ENCODE measurements at places on chromosomes 3 and 15. TPM values are rescaled to one million over a fixed set of nuclear protein-coding genes. Genes with fewer than 3 reads are reported as not detected.
A peak's percentile ranks its signal among the peaks of the same experiment; 100 is the strongest.

The POC1A gene
- total RNA-seq: 12.4 TPM

The LRRC31 gene
- not detected for total RNA-seq

The KLHL18 gene
- total RNA-seq: 14.8 TPM

The CCR3 gene
- total RNA-seq: not detected

The ARGFX gene
- total RNA-seq: not detected

The CCR9 gene
- total RNA-seq: 0.27 TPM

The CCDC71 gene
- 59.2 TPM for total RNA-seq

The ACVR2B gene
- 34.8 TPM for total RNA-seq

The CFAP44 gene
- 47.2 TPM for total RNA-seq

The CAMP gene
- not detected for total RNA-seq

DNA sequence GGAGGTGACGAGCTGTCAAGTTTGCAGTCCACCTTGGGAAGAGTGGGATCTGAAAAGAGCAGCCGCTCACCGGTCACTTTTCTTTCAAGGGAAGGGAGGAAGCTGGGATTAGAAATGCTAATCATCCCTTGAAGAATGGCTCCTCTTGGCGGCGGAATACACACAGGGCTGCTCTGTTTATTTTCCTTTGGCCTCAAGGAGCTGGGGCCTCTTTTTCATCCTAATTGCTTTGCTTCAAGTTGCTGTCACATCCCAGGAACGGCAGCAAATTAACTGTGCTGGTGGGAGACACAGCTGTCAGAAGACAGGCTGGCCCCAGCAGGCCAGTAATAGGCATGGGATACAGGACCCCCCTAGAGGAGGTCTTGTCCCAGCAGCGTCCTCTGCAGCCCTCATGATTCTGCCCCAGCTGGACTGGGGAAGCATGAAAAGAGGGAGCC lies 6.7 kb downstream of the KBTBD13 start:
- H3K27me3 ChIP-seq: no peaks in the 10 kb centered on the region
- no peak overlapping the region for H3K4me3 ChIP-seq
- DNase-seq: peak; percentile 64
- peaks cover 37% of the 10 kb centered on the region for H3K4me1 ChIP-seq
- H3K27ac ChIP-seq: peak overlapping the region; percentile 58
- no peaks in the 10 kb centered on the region for H3K36me3 ChIP-seq

GRCh38 chr3:50562861-50563260 lies 4.7 kb downstream of the C3orf18 start:
- DNase-seq: no peak
- H3K4me3 ChIP-seq: no peak overlapping the region
- no peaks in the 10 kb centered on the region for H3K27me3 ChIP-seq
- no peak overlapping the region for H3K27ac ChIP-seq
- no peaks in the 10 kb centered on the region for H3K36me3 ChIP-seq

DNA sequence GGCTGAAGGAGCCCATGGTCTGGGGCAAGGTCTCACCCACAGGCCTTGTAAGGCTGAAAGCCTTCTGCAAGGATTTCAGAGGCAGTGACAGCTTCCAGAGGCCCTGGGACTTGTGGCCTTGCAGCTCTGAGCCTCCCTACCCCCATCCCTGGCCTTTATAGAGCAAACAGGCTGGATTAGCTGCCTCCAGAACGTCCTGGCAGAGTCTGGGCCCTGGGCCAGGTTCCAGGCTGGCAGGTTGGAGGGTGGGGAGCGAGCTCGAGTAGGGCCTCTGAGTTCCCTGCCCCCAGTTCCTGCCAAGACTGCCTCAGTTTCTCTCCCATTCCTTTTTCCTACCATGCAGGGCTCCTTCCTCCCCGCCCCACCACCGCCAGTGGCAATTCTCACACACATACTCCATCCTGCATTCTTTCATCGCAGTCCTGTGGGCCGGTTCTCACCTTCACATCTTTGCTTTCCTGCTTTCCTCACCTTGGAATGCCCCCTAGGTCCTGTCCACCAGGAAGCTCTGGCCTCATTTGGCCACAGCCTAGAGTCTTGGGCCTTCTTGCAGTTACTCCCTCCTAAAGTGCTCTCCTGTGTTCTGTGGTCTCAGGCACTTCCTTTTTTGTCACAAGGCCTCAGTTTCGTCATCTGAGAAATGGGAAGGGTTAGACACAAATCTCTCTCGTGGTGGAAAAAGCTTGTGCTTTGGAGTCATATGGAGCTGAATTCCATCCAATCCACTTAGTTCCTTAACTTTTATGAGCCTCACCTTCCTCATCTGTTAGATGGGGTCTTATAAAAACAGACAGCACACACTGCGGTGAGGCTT lies 2.7 kb downstream of the LMAN1L start:
- H3K27ac ChIP-seq: no peak overlapping the region
- no peak for DNase-seq
- H3K36me3 ChIP-seq: no peaks in the 10 kb centered on the region
- no peak overlapping the region for H3K4me3 ChIP-seq
- H3K27me3 ChIP-seq: no peaks in the 10 kb centered on the region

GRCh38 chr15:70867911-70868467 lies 14.0 kb upstream of the LARP6 start:
- H3K27me3 ChIP-seq: no peaks in the 10 kb centered on the region
- no peak overlapping the region for H3K27ac ChIP-seq
- peaks cover 17% of the 10 kb centered on the region for H3K4me1 ChIP-seq
- DNase-seq: peak; percentile 94
- no peak overlapping the region for H3K4me3 ChIP-seq
- no peaks in the 10 kb centered on the region for H3K36me3 ChIP-seq

- no peaks in the 10 kb centered on the region for H3K27me3 ChIP-seq
- no peaks in the 10 kb centered on the region for H3K4me1 ChIP-seq
- H3K27ac ChIP-seq: no peak overlapping the region
- H3K36me3 ChIP-seq: no peaks in the 10 kb centered on the region
- no peak overlapping the region for H3K4me3 ChIP-seq
These were observed 14.1 kb downstream of the FXR1 start for GRCh38 chr3:180926526-180926925.

DNA sequence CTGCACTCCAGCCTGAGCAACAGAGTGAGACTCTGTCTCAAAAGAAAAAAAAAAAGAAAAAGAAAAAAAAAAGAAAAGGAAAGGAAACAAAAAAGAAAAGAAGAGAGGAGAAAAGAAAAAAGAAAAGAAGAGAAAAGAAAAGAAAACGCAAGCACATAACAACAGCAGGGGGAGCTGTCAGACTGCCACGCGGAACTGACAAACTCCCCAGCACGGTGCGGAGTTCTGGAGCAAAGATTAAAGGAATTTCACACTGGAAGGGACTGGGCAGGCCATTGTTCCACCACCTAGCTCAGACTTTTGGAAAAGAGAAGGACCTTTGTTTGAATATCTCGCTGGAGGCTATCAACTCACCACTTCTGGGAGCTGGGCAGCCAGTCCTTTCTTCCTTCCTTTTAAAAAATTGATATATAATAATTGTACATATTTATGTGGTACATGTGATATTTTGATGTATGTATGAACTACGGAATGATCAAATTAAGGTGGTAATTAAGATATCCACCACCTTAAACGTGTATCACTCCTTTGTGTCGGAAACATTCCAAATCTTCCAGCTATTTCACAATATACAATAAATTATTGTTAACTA lies 40.5 kb downstream of the DPPA2 start:
- H3K27ac ChIP-seq: no peak overlapping the region
- H3K36me3 ChIP-seq: no peaks in the 10 kb centered on the region
- no peaks in the 10 kb centered on the region for H3K27me3 ChIP-seq
- H3K4me3 ChIP-seq: no peak overlapping the region
- no peaks in the 10 kb centered on the region for H3K4me1 ChIP-seq

DNA sequence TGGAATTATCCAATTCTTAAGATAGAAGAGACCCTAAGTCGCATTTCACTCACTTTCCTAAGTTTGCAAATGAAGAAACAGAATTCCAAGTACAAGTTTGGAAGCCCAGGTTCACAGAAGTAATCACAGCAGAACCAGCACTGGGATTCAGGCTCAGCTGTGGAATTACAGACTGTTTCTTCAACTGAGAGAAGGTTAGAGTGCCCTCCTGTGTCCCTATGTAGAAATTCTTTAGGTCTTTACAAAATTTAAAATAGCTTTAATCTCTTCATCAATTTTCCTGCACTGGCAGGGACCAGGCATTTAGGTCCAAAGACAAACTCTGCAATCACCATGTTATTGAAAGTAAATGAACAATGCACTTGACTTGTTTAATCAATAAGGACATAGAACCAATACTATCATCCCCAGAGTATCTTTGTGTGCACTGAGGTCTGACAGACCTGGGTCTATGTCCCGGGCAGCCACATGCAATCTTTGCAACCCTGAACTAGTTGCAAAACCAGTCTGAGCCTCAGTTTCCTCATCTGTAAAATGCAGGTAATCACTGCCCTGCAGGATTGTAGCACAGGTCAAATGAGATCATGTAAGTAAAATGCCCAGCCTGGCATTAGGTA lies 96.3 kb upstream of the ZBED2 start:
- H3K4me3 ChIP-seq: no peak overlapping the region
- peak; percentile 51 for DNase-seq
- peaks cover 16% of the 10 kb centered on the region for H3K4me1 ChIP-seq
- H3K27me3 ChIP-seq: peaks cover 5% of the 10 kb centered on the region
- no peaks in the 10 kb centered on the region for H3K36me3 ChIP-seq
- H3K27ac ChIP-seq: no peak overlapping the region

DNA sequence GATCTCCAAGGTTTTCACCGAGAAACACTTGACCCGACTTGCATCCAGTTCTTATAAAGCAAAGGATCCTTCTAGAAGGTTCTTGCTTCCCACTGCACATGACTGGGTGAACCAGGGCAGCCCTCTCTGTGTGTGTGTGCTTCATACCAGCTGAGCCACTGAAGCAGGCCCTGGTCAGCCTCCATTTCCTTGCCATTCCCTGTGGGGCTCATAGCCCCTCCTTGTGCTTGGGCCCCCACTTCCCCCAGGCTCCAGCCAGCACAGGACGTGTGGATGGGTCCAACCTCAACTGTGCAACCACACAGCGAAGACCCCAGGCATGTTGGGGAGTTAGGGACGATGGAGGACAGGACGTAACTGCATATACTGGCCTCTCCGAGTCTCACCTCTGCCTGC lies 15.5 kb downstream of the KLF15 start:
- H3K4me3 ChIP-seq: no peak overlapping the region
- no peaks in the 10 kb centered on the region for H3K4me1 ChIP-seq
- no peaks in the 10 kb centered on the region for H3K27me3 ChIP-seq

DNA sequence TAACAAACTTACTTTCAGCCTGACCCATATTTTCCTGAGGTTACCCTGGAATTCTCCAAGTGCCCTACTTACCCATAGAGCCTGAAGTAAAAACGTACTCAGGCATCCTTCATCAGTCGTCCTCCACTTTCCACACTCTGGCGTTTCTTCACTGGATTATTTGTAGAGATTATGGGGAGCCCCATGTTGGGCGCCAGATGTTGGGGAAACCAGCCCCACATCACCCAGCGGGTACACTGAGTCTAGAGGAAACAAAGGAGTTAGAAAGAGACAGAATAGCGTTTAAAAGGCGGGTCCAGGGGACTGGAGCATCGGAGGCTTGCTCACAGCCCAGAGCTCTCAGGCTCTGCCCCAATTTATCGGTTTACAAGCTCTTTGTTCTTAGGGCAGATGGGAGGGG lies 9.7 kb upstream of the SLC28A2 start:
- H3K4me1 ChIP-seq: no peaks in the 10 kb centered on the region
- no peak for DNase-seq
- H3K27me3 ChIP-seq: no peaks in the 10 kb centered on the region
- H3K36me3 ChIP-seq: no peaks in the 10 kb centered on the region
- no peak overlapping the region for H3K4me3 ChIP-seq
- no peak overlapping the region for H3K27ac ChIP-seq

- no peak overlapping the region for H3K4me3 ChIP-seq
- H3K4me1 ChIP-seq: no peaks in the 10 kb centered on the region
- no peaks in the 10 kb centered on the region for H3K27me3 ChIP-seq
- no peak overlapping the region for H3K27ac ChIP-seq
- DNase-seq: no peak
These were observed 53.1 kb upstream of the SLC7A14 start for GRCh38 chr3:170638988-170639387.

DNA sequence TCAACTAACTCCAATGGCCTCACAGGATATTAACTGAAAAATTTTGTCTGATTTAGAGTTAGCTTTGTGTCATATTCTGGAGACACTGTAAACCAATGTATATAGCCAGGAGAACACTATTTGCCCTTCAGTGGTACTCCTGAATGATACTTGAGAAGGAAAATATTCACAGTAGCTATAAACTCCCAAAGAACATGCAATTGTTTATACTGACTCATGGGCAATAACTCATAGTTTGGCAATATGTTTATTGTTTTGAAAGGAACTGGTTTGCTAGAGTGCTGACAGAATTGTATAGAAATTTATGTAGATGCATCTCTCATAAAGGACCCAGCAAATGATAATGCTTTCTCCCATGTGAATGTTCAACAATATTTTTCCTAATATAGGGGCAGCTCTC lies 537.6 kb downstream of the PLOD2 start:
- H3K27me3 ChIP-seq: no peaks in the 10 kb centered on the region
- H3K27ac ChIP-seq: no peak overlapping the region
- no peaks in the 10 kb centered on the region for H3K36me3 ChIP-seq
- no peak for DNase-seq

DNA sequence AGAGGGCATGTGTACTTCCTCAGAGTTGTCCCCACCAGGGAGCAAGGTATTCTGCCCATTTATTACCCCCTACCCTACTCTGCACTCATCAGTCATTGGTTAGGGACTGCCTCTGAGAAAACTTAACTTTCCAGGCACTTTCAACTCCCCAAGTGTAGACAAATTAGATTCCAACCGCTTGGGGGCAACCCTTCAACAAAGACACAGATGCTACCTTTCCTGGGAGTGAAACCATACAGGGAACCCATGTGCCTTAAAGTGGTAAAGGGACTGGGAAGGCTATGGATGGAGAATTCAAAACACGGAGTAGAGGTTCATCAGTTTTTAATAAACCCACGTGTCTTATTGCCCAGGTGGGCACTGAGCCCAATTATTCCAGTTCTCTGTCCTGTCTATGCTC lies 19.4 kb upstream of the UBE2E2 start:
- H3K27ac ChIP-seq: no peak overlapping the region
- no peaks in the 10 kb centered on the region for H3K4me1 ChIP-seq
- H3K36me3 ChIP-seq: no peaks in the 10 kb centered on the region
- DNase-seq: peak; percentile 77
- no peak overlapping the region for H3K4me3 ChIP-seq
- no peaks in the 10 kb centered on the region for H3K27me3 ChIP-seq

GRCh38 chr3:130662501-130662996 lies 84.1 kb downstream of the PIK3R4 start:
- H3K4me3 ChIP-seq: no peak overlapping the region
- H3K4me1 ChIP-seq: peaks cover 7% of the 10 kb centered on the region
- no peaks in the 10 kb centered on the region for H3K36me3 ChIP-seq
- DNase-seq: peak; percentile 13
- H3K27me3 ChIP-seq: no peaks in the 10 kb centered on the region

DNA sequence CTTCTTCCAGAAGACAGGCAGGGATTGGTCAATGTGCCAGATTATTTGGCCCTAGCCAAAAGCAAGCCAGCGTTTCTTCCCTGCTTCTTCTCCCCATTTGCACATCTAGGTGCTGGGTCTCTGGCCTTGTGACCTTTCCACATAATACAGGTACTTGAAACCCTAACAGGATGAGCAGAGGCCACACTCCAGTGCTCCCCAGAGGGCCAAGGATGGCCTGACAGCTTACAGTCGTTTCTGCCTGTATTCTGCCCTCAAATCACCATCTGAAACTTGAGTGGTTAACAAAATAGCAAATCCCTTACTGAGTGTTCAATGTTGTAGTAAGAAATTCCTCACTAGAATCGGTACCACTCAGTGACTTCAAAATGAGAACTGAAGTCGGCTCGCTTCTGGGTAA lies 29.1 kb downstream of the MKRN2 start:
- no peak overlapping the region for H3K4me3 ChIP-seq
- peaks cover 75% of the 10 kb centered on the region for H3K36me3 ChIP-seq
- H3K4me1 ChIP-seq: peaks cover 12% of the 10 kb centered on the region
- peak overlapping the region; percentile 70 for H3K27ac ChIP-seq
- DNase-seq: no peak
- H3K27me3 ChIP-seq: no peaks in the 10 kb centered on the region

- H3K27ac ChIP-seq: no peak overlapping the region
- H3K4me1 ChIP-seq: peaks cover 4% of the 10 kb centered on the region
- no peaks in the 10 kb centered on the region for H3K36me3 ChIP-seq
- no peak overlapping the region for H3K4me3 ChIP-seq
- peaks cover 100% of the 10 kb centered on the region for H3K27me3 ChIP-seq
These were observed 3.2 kb downstream of the ZIC1 start for GRCh38 chr3:147412261-147412916.
